ENCODE measurements at places on chromosomes 5 and 9.
A peak's percentile ranks its signal among the peaks of the same experiment; 100 is the strongest.

GRCh38 chr9:2536511-2536910, 85.1 kb upstream of the VLDLR start:
- no peak for DNase-seq

- DNase-seq: no peak
Measured at GRCh38 chr9:79940919-79941318, 369.2 kb downstream of the TLE4 start.

GRCh38 chr5:111225926-111226325, 1.7 kb downstream of the CAMK4 start:
- peak; percentile 51 for DNase-seq

DNA sequence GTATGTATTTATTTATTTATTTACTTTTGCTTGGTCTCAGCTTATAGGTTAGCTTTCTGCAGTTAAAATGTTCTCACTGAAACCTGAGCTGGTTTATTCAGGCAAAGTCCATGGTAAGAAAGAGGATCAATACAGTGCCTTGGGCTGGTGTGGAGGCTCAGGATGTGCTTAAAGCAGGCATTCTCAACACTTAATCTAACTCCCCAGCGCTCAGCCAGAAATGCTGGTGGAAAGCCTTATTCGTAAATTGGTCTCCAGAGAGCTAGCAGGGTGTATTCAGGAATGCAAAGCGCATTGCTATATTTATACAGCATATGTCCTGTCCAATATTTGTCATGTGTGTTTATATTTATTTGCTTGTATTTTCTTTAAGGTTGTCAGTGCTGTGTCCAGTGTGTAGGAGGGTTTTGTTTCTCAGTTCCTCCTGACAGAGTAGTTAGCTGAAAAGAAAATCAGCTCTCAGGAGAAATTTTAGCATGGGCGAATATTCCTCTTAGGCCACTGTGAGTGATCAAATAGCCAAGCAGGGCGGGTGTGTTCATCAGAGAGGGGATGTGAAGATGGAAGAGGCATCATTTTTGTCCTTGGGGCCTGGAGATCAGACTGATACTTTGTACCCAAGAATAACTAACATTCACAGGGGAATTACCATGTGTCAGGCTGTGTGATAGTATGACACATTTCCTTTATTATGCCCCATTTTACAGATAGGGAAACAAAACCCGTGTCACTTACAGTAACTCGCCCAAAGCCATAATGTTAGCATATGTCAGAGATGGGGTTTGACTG, 65.8 kb downstream of the DOCK2 start:
- no peak for DNase-seq

DNA sequence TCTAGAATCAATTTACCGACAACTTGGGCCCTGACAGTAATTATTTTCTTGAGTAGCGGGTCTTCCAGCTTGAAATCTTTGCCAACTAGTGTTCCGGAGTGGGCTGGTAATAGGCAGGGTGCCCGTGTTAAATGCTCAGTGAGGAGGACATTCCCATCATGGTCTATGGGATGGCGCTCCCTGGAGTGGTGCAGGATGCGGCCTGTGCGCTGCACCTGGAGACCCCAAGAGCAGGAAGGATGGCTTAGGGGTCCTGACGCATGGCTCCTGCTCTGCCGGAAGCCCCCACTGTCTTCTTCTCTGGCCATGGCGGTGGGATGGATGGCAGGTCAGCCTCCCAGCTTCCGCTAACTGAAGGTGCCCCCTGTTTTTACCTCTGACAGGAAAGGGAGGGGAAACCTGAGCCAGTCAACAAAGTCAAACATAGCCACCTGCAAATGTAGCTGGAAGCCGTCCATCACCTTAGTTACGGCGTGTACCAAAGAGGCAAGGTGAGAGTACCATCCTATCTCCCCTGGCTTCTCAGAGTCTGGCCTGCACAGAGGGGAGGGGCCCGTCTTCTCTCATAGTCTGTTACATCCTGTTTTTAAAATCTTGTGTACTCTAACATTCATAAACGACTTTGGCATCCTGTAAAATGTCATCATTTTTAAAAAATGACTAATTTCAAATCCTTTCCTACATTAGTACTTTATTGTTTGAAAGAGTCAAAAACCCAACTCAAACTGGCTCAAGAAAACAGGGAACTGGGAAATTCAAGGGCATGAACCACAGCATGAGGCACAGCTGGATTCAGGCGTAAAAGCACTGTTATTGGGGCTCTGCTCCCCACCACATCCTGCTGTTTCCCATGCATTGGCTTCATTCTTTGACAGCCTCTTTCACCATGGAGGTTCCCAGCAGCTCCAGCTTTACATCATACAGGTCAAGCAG, 28.5 kb upstream of the UNC5A start:
- DNase-seq: no peak

DNA sequence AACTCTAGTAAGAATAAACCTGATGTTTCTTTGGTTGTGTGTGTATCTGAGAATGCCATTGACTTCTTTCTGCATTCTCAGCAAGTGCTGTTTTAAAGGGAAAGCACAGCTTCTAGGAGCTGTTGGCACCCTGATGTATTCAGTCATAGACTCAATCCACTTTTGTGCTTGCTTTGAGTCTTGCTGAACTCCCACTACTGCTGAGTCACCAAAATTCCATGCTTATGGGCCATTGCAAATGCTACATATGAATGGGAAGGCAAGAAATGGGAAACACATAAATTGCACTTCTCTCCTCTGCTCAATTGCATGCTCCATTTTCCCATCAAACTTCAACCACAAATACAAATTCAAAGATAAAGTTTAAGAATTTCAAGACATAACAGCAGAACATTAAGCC, 9.8 kb upstream of the FTMT start:
- DNase-seq: no peak

DNA sequence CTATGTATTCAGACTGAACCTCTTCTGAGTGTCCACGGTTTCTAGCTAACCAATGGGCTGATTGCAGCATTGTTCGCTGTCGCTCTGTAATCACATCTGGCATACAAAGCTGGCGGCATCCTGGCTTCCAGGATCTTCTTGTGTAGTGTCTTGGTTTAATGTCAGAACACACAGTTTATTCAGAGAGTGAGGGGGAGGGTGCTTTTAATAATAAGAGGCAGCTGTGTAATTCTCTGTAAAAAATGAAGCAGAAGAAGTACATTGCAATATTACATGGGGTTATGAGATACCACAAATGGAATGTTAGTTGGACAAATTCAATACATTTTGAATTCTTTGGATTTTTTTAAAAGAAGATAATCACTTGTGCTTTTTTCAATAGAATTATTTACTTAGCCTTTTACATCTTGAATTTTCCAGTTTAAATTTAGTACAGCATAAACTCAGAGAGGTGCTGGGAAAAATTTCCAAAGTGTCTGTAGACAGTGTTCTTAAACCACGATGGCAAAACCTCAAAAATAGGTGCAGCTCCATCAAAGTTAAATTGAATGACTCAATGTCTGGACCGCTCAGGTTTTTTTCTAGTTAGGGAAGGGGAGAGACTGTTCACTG, 206.0 kb downstream of the PCSK1 start:
- no peak for DNase-seq

- DNase-seq: no peak
Measured at GRCh38 chr9:99592834-99593574, 228.7 kb upstream of the NR4A3 start.

DNA sequence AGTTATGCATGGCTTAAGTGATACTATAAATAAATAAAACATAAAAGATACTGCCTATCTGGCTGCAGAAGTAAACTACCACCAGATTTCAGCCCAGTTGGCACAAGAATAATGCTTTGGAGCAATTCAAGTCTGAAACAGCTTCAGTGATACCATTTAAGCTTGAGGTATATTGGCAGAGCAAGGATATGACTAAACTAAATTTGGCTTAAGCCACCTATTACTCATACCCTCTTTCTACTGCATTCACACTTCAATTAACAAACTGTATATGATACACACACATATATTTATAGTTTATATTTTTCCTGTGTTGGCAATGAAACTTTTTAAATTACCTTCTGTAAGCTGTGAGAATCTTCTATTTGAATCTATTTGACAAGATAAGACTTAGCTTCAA, 431.9 kb downstream of the ANXA1 start:
- DNase-seq: no peak

- peak; percentile 44 for DNase-seq
Measured at GRCh38 chr9:68560071-68560844, 19.6 kb upstream of the TMEM252 start.

DNA sequence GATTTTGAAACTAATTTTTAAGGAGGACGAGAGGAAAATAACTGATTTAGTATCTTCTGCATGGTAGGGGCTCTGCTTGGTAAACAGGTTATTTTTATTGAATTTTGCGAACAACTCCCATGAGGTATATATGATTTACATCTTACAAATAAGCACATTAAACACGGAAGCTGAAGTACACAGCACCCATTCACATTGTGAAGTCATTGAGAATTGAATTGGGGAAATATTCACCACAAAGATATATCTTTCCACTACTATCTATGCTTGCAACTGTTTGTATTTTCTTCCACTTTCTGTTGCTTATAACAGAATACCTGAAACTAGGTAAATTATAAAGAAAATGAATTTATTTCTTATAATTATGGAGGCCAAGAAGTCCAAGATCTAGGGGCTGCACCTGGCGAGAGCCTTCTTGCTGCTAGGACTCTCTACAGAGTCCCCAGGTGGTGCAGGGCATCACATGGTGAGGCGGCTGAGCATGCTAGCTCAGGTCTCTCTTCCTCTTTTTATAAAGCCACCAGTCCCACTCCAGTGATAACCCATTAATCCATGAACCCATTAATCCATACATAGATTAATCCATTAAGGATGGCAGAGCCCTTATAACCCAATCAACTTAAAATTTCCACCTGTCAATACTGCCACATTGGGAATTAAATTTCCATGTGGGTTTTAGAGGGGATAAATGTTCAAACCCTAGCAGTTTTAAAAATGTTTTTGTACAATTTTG, 79.0 kb upstream of the ZNF608 start:
- no peak for DNase-seq

DNA sequence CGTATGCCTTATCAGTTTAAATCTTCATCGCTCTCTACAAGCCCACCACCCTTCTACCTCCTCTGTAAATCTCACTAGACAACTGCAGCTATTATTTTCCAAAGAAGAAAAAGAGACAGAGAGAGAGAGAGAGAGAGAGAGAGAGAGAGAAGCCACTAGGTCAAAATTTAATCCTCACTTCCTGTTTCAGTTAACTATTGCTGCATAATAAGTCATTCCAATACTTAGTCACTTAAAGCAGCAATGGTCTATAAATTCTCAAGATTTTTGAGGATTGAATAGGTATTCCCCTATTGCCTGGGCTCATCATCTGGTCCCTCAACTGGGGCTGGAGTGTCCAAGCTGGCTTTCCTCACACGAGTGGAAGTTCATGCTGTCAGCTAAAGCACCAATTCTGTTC, 68.8 kb downstream of the ITGA1 start:
- DNase-seq: no peak

DNA sequence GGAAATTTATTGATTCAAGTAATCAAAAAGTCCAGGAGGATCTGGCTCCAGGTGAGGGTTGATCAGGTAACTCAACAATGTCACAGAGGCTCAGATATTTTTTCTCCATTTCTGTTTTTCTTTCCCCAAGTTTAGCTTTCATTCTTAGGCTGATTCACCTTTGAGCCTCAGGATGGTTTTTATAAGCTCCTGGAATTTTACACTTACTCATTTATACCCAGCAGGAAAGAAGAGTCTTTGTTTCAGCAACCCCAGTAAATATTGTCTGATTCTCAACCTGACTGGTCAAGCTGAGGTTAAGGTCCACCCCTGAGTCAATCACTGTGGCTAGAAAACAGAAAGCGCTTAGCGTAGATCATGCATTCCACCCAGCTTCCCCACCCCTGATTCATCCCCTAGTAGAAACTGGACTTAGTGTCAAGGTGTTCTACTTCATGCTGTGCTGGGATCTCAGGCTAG, 500.6 kb downstream of the KIF4B start:
- DNase-seq: no peak

- DNase-seq: no peak
Measured at GRCh38 chr5:137708796-137709559, 26.9 kb downstream of the KLHL3 start.

DNA sequence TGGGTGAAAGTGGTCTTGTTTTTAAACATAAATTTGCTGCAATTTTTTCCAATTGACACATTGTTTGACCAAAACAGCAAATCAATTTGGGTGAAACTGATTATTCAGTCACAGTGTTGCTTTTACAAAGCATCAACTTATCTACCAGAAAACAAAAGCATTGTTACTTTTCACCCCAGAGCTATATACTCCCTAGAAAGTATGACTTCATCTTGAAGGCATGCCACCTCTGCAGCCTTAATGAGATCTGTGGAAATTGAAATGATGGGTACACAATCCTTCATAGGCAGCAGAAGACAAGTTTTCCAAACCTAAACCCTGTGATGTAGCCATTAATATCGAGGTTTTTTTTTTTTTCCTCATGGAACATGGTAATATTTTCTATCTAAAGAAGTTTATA, 615.9 kb downstream of the CHSY3 start:
- DNase-seq: no peak

DNA sequence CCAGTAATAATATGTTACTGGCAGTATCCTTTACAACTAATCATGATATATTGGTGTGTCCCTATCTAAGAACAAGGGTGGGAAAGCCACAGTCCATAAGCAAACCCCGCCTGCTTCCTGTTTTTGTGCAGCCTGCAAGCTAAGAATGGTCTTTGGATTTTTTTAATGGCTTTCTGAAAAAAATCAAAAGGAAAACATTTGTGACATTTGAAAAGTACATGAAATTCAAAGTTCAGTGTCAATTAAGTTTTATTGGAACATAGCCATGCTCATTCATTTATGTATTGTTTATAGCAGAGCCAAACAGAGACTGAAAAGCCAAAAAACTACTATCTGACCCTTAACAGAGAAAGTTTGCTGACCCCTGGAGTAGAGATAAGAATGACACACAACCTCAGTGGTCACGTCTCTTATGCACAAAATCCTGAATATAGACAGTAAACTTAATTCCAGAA, 12.8 kb upstream of the TMEM245 start:
- no peak for DNase-seq

DNA sequence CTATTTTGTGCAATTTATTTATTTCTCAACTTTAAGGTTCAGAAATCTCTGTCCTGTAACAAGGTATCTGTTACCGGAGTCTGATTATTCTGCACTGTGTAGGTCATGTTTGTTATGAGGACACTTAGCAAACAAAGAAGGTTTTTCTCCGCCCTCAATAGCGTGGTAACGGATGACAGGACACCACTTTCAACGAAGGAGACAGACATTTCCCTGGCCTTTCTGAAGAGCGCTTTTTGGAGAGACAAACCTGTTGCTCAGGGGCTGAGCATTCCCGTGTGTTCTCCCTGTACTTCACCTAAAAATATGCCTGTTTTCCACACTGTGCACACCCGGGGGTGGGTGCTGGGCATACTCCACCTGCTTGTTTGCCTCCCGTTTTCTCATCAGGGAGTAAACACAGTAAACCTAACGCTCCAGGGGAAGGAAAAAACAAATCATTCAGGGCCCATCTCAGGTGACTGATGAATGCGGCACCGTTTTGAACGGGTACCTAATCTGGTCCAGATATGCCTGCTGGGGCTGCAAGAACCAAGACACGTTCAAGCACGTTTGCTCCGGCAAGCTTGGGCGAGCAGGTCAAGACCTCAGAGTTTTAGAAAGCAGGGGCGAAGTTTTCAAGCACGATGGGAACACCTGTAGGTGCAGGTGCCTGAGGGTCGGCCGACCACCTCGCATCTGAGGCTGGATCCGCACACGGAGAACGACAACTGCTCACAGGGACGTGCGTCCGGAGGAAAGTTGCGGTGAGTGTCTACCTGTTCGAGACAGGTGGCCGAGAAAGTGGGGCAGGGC, 859 bp downstream of the RETREG1 start:
- DNase-seq: peak; percentile 11
